ENCODE measurements at places on chromosomes 12 and 14. TPM values are rescaled to one million over a fixed set of nuclear protein-coding genes. Genes with fewer than 3 reads are reported as not detected.

The SIX1 gene
- total RNA-seq = not detected

The DTX1 gene
- total RNA-seq = 1.3 TPM

The PLEKHG7 gene
- 0.59 TPM for total RNA-seq

The RTL1 gene
- total RNA-seq = not detected

The CACNA2D4 gene
- 3.7 TPM for total RNA-seq

The EIF2S3B gene
- 2.7 TPM for total RNA-seq

The TAS2R10 gene
- not detected for total RNA-seq

The LTB4R gene
- 4.0 TPM for total RNA-seq

The CDH24 gene
- 4.4 TPM for total RNA-seq

The MMP14 gene
- 82.8 TPM for total RNA-seq

The PAX9 gene
- total RNA-seq = 0.25 TPM

The STAT2 gene
- total RNA-seq = 63.2 TPM

The GZMH gene
- 0.53 TPM for total RNA-seq

The SLC38A4 gene
- 2.8 TPM for total RNA-seq

The ULK1 gene
- 31.9 TPM for total RNA-seq

The SLC25A21 gene
- total RNA-seq = 0.82 TPM

The NAA30 gene
- 16.6 TPM for total RNA-seq

The TMTC3 gene
- 14.6 TPM for total RNA-seq

The KCNJ8 gene
- total RNA-seq = 0.37 TPM

The C12orf76 gene
- 8.4 TPM for total RNA-seq

The FAM234B gene
- total RNA-seq = 1.5 TPM

The RASSF9 gene
- 0.32 TPM for total RNA-seq

The PLCZ1 gene
- total RNA-seq = not detected

The SRRM4 gene
- 0.27 TPM for total RNA-seq

The PRB2 gene
- total RNA-seq = not detected

The NID2 gene
- total RNA-seq = 18.8 TPM

The TSHR gene
- 0.11 TPM for total RNA-seq

The PKP2 gene
- total RNA-seq = 187 TPM

The CACNA1C gene
- 0.84 TPM for total RNA-seq

The B4GALNT3 gene
- total RNA-seq = 84.0 TPM

The GPD1 gene
- total RNA-seq = 2.1 TPM

The RBP5 gene
- 3.7 TPM for total RNA-seq

The GDF3 gene
- total RNA-seq = not detected

The LYZ gene
- 162 TPM for total RNA-seq

The ZCRB1 gene
- total RNA-seq = 35.5 TPM

The KRT72 gene
- 0.25 TPM for total RNA-seq

The DCP1B gene
- total RNA-seq = 10.8 TPM

The CCDC175 gene
- 0.32 TPM for total RNA-seq

The GPX2 gene
- total RNA-seq = 489 TPM

The PARPBP gene
- total RNA-seq = 9.0 TPM

The OR4K2 gene
- not detected for total RNA-seq

The GPR135 gene
- total RNA-seq = 1.4 TPM

The TMEM233 gene
- total RNA-seq = 0.10 TPM

The DBX2 gene
- not detected for total RNA-seq

The RPGRIP1 gene
- not detected for total RNA-seq

The PLA2G1B gene
- 5.0 TPM for total RNA-seq

The GPR65 gene
- total RNA-seq = 1.2 TPM

The BDKRB2 gene
- 23.3 TPM for total RNA-seq

The AVPR1A gene
- 0.37 TPM for total RNA-seq

The HOXC12 gene
- total RNA-seq = not detected
